H9 (cell line): ENCODE measurements at places on chromosomes 16 and 17.

DNA sequence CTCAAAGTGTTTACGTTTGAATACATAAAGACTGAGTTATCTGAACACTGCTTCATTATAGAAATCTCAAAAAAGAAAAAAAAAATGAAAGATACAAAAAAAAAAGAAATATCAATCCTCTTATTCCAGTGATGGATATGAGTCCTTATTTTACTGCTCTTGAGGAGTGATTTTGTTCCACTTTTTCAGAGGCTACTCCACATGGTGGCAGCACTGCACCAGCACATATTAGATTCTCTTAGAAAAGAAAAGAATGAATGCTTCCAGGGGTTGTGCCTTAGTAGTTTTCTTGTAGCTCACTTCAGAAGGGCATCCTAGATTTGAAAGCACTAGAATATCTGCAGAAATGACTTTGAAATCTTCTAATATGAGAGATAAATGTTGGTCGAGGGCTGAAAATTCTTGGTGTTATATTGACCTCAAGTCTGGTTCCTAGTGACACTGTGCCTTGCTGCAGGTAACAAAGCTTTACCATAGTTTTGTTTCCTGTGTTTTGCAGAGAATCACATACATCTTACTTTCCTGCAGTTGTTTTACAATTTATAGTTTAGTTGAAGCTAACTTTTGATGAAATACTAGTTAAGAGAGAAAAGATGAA is 25.9 kb downstream of the AP2B1 start:
- peaks cover 23% of the 10 kb centered on the region for H3K36me3 ChIP-seq
- no peaks in the 10 kb centered on the region for H3K4me1 ChIP-seq
- H3K27ac ChIP-seq: no peak overlapping the region
- H3K27me3 ChIP-seq: no peaks in the 10 kb centered on the region
- DNase-seq: no peak

DNA sequence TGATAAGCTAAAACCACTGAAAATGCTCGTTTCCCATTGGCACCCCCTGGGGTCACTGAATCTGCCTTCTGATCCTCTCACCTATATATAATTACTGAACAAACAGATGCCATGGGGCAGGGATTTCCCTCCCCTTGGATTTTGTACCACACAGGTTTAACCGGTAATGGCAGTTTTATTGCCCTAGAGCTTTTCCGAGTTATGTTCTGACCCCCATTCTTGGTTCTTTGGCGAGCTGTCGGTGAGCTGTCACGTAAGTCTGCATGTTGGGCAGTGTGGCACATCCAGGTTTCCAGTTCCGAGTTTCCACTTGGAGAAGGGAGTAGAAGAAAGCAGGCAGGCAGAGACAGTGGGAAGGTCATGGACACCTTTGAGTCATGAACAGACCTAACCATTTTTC is 7.1 kb downstream of the TMEM97 start:
- peaks cover 29% of the 10 kb centered on the region; the same call in 2 of the 3 replicates for H3K36me3 ChIP-seq
- DNase-seq: peak; percentile 17
- H3K4me1 ChIP-seq: peaks cover 4% of the 10 kb centered on the region
- no peaks in the 10 kb centered on the region for H3K27me3 ChIP-seq

DNA sequence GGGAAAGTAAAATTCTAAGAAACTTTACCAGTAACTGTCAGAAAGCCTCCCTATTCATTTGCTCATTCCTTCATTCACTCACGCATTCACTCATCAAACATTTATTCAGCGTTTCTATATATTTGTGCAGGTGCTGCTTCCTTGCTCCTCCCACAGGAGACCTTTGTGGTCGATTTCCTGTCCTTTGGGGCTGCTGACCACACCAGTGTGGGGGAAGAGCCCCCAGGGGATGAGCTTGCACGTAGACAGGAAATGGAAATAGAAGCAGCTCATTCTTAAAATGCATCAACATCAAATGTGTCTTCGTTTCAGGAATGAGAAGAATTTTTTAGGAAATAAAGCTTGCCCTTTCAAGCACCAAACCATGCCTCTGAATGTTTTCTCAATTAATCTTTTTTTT is 9.6 kb downstream of the PIK3R6 start:
- H3K27me3 ChIP-seq: no peaks in the 10 kb centered on the region
- DNase-seq: peak; percentile 75
- H3K4me1 ChIP-seq: peaks cover 8% of the 10 kb centered on the region; the same call in 1 of the 2 replicates
- H3K4me3 ChIP-seq: no peak overlapping the region
- H3K36me3 ChIP-seq: no peaks in the 10 kb centered on the region

DNA sequence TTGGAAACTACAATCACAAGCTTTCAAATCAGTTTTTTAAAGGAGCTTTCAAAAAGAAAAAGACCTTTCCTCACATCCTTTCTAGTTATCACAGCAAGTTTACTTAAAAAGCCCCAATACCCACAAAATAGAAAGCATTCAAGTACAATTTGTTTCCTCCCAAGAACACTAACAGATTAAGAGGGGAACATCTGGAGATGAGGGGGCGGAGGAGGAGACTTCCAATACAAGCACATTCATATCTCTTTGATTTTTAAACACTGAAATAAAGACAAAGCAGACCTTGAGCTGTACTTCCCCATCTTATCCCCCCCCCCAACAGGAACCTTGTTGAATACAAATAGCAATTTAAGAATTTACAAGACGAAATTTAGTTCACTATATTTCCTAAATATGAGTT is 2.0 kb downstream of the YWHAE start:
- no peak overlapping the region for H3K27ac ChIP-seq
- no peaks in the 10 kb centered on the region for H3K27me3 ChIP-seq
- DNase-seq: no peak
- no peaks in the 10 kb centered on the region for H3K4me1 ChIP-seq

GRCh38 chr16:73066927-73067670 is 19.2 kb upstream of the ZFHX3 start:
- DNase-seq: no peak
- peak overlapping the region; percentile 14; the same call in 1 of the 2 replicates for H3K4me3 ChIP-seq
- H3K27ac ChIP-seq: no peak overlapping the region
- no peaks in the 10 kb centered on the region for H3K36me3 ChIP-seq
- H3K27me3 ChIP-seq: peaks cover 79% of the 10 kb centered on the region
- H3K4me1 ChIP-seq: peaks cover 2% of the 10 kb centered on the region; the same call in 1 of the 2 replicates

- H3K4me1 ChIP-seq: no peaks in the 10 kb centered on the region
- H3K36me3 ChIP-seq: peaks cover 24% of the 10 kb centered on the region
- no peak overlapping the region for H3K27ac ChIP-seq
- no peak for DNase-seq
Measured at GRCh38 chr17:42690596-42690995, 8.3 kb downstream of the CNTNAP1 start.

GRCh38 chr16:49757559-49758069 is 98.3 kb downstream of the ZNF423 start:
- DNase-seq: peak; percentile 70
- no peak overlapping the region for H3K27ac ChIP-seq
- no peaks in the 10 kb centered on the region for H3K36me3 ChIP-seq
- H3K4me3 ChIP-seq: no peak overlapping the region
- peaks cover 17% of the 10 kb centered on the region; the same call in 1 of the 2 replicates for H3K4me1 ChIP-seq

DNA sequence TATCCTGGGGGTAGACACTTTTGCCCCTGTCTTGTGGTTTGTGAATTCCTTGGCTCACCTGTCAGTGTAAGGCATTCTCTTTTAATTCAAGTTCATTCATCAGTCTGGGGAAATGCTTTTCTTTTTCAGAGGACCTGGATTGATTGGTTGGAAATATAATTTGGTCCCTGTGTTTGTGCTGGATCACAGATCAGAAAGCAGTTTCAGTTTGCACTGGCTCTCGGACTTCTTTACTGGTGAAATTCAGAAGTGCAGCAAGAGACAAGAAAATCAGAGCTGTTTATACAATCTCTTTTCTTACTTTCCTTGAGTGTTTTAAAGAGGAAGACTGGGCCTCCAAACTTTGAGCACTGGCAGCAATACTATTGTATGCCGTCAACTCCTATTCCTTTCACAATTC is 161.8 kb upstream of the KCNJ16 start:
- H3K27me3 ChIP-seq: no peaks in the 10 kb centered on the region
- no peaks in the 10 kb centered on the region for H3K36me3 ChIP-seq

GRCh38 chr16:84617041-84617790 is 662 bp downstream of the COTL1 start:
- H3K4me3 ChIP-seq: peak overlapping the region; percentile 91
- H3K36me3 ChIP-seq: peaks cover 7% of the 10 kb centered on the region; the same call in 1 of the 2 replicates
- no peak overlapping the region for H3K27ac ChIP-seq
- no peaks in the 10 kb centered on the region for H3K4me1 ChIP-seq

- H3K27ac ChIP-seq: no peak overlapping the region
- no peak for DNase-seq
- no peaks in the 10 kb centered on the region; the same call in 2 of the 3 replicates for H3K36me3 ChIP-seq
- H3K27me3 ChIP-seq: peaks cover 60% of the 10 kb centered on the region
- H3K4me1 ChIP-seq: peaks cover 2% of the 10 kb centered on the region; the same call in 1 of the 2 replicates
Measured at GRCh38 chr17:61411011-61411260, 11.3 kb downstream of the TBX2 start.

DNA sequence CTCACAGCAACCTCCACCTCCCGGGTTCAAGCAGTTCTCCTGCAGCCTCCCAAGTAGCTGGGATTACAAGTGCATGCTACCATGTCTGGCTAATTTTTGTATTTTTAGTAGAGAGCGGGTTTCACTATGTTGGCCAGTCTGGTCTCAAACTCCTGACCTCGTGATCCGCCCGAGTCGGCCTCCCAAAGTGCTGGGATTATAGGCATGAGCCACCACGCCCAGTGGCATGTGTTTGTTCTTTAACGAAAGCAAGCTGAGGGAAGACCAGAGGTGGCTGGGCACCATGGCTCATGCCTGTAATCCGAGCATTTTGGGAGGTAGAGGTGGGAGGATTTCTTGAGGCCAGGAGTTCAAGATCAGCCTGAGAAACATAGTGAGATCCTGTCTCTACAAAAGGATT is 18.1 kb downstream of the TNFRSF13B start:
- no peaks in the 10 kb centered on the region for H3K4me1 ChIP-seq
- no peak for DNase-seq
- H3K27me3 ChIP-seq: no peaks in the 10 kb centered on the region
- peaks cover 4% of the 10 kb centered on the region; the same call in 1 of the 2 replicates for H3K36me3 ChIP-seq
- no peak overlapping the region for H3K4me3 ChIP-seq

GRCh38 chr16:70657956-70658355 is 11.6 kb downstream of the IL34 start:
- H3K27ac ChIP-seq: no peak overlapping the region
- no peak overlapping the region for H3K4me3 ChIP-seq
- H3K36me3 ChIP-seq: peaks cover 2% of the 10 kb centered on the region; the same call in 1 of the 3 replicates
- peaks cover 3% of the 10 kb centered on the region; the same call in 1 of the 2 replicates for H3K4me1 ChIP-seq
- no peaks in the 10 kb centered on the region for H3K27me3 ChIP-seq
- DNase-seq: no peak

DNA sequence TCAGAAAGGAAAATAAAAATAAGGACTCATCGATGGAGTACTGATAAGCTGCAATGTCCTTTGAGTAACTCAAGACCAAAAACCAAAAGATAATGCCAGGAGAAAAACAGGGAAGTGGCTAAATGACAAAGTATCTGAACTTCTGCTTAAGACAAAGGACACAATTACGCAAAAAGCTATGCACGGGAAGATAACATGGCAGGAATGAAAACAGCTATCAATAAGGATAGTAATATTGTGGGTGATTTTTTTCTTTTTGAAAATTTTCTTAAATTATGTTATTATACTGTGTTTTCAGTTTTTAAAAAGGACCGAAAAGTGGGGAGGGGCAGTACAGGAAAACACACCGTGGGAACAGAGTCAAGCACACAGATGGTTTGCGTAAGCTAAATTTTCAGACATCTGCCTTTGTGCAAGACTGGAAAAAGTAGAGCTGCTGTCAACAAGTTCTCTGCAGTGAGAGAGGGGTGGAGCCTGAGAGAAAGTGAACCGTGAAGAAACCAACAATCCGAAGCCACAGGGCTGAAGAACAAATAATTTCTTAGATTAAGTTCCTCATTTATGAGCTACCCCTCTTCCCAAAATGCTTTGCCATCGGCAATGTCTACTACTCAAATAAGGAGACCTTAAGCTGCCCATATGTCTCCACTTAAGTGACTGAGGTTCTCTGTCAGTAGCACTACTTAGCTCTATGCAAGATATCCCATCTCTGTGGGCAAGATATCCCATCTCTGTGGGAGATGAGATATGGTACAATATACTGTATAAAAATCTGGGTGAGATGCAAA is 99.9 kb upstream of the CORO6 start:
- H3K4me1 ChIP-seq: peaks cover 6% of the 10 kb centered on the region
- DNase-seq: no peak
- no peak overlapping the region for H3K4me3 ChIP-seq
- H3K36me3 ChIP-seq: no peaks in the 10 kb centered on the region; the same call in 2 of the 3 replicates
- no peaks in the 10 kb centered on the region for H3K27me3 ChIP-seq
- no peak overlapping the region for H3K27ac ChIP-seq

DNA sequence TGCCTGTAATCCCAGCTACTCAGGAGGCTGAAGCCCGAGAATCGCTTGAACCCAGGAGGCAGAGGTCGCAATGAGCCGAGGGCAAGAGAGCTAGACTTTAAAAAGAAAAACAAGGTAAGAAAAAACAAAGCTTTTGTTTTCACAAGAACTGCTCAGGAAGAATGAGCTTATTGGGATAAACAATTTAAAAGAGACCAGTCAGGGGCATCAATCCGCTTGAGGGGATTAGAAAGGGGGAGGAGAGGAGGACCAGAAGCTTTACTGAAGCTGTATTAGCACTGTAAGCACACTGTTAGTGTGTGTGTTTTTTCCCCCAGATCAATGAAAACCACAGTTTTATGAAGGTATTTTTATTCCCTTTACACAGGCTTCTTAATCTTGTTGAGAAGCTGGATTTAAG is 8.8 kb downstream of the TMEM170A start:
- H3K4me1 ChIP-seq: no peaks in the 10 kb centered on the region; the same call in 1 of the 2 replicates
- H3K27ac ChIP-seq: no peak overlapping the region
- no peaks in the 10 kb centered on the region for H3K27me3 ChIP-seq
- no peak overlapping the region for H3K4me3 ChIP-seq
- H3K36me3 ChIP-seq: peaks cover 21% of the 10 kb centered on the region

GRCh38 chr17:81683584-81684441 is at the start of the genes ARL16 and HGS:
ARL16 (minus strand) TSS chr17:81683797; CDS start chr17:81683753, 44 bp downstream.
HGS (plus strand) TSS chr17:81684011; CDS start chr17:81684067, 56 bp downstream.
- DNase-seq: peak; percentile 99
- no peaks in the 10 kb centered on the region for H3K27me3 ChIP-seq
- peaks cover 44% of the 10 kb centered on the region for H3K36me3 ChIP-seq
- no peaks in the 10 kb centered on the region for H3K4me1 ChIP-seq
- peak within 1 kb of the TSS; percentile 89 for H3K4me3 ChIP-seq

GRCh38 chr16:88743693-88744576 is 37.6 kb downstream of the CTU2 start:
- H3K27me3 ChIP-seq: no peaks in the 10 kb centered on the region
- DNase-seq: peak; percentile 87
- no peaks in the 10 kb centered on the region for H3K4me1 ChIP-seq
- no peak overlapping the region for H3K27ac ChIP-seq
- H3K36me3 ChIP-seq: no peaks in the 10 kb centered on the region

DNA sequence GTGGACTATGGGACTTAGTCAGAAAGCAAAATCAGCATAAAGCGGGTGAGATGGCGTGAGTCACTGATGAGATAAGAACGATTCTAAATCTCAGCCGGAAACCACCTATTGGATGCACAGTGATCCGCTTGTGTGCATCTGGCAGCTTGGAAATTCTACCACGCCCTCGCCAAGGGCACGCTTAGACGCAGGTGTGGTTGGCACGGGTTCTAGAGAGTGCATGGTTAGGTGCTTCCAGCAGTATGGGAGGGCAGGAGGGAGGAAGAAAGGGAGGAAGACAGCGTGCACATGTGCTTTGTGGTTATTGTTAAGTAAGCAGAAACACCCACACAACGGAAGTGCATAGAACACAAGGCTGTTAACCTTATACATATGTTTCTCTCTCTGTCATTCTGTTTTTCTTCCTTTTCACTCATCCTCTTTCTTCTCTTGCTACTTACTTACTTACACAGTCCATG is 374.0 kb upstream of the ASIC2 start:
- no peak overlapping the region for H3K4me3 ChIP-seq
- H3K27me3 ChIP-seq: no peaks in the 10 kb centered on the region
- no peak for DNase-seq
- no peaks in the 10 kb centered on the region; the same call in 1 of the 2 replicates for H3K4me1 ChIP-seq

GRCh38 chr16:56861092-56861610 is 3.9 kb upstream of the SLC12A3 start:
- H3K4me1 ChIP-seq: no peaks in the 10 kb centered on the region
- H3K27ac ChIP-seq: no peak overlapping the region
- H3K4me3 ChIP-seq: no peak overlapping the region
- H3K27me3 ChIP-seq: no peaks in the 10 kb centered on the region
- no peak for DNase-seq
- H3K36me3 ChIP-seq: no peaks in the 10 kb centered on the region
